ENCODE measurements at places on chromosomes 4 and X.

DNA sequence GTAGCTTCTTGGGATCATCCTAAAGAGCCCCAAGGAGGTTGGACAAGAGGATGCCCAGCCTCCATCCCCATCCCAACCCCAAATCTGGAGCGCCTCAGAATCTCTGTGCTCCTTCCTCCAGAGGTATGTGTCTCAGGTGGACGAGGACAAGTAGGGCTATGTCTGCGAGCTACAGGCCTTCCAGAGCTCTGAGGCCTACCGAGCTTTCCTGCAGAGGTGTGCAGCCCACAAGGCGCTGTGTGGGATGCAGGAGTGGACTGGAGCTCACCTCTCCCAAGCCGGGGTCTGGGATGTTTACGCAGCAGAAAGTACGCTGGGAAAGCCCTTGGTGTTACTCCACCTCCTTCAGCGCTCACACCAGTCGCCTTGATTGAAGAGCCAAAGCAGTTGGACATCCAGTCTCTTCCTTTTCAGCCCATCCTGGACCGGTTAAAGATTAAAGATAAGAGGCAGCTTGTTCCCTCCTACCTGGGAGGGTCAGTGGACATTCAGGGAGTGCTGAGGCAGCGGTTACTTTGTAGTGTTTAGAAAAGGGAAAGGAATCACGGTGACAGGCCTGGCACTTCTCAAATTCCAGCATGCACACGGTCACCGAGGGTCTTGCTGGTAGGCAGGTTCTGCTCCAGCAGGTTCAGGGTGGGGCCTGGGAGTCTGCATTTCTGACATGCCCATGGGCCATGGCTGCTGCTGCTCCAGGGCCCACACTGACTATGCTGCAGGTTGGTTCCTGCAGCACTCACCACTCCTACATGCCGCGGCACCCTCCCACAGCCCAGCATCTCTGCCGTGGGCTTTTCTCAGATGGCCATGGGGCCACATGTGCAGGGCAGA, 29.5 kb upstream of the JAKMIP1 start:
- no peak for DNase-seq

DNA sequence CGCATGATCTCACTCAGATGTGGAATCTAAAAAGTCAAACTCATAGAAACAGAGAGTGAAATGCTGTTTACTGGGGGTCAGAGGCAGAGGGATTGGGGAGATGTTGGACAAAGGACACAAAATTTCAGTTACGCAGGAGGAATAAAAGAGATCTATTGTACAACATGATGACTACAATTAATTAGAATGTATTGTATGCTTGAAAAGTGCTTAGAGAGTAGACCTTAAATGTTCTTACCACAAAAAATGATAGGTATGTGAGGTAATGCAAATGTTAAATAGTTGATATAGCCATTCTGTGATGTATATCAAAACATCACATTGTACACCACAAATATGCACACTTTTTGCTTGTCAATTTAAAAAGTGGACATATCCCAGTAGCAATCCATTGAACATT, 36.1 kb upstream of the PHKA2 start:
- peak; percentile 11 for DNase-seq

DNA sequence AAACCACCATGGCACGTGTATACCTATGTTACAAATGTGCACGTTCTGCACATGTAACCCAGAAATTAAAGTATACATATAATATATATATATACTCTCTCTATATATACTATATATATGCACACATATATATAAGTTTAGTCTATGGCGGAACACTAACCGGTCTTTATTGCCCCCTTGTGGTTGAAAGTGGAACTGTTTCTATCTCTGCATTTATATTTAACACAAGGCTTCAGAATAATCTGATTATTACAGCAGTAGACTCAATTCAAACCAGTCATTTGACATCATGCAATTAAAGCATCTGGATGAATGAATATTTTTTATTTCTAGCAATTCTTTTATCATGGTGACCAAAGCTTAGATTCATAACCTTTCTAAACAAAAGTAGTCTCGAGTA, 14.6 kb downstream of the RAB9B start:
- peak; percentile 28 for DNase-seq

DNA sequence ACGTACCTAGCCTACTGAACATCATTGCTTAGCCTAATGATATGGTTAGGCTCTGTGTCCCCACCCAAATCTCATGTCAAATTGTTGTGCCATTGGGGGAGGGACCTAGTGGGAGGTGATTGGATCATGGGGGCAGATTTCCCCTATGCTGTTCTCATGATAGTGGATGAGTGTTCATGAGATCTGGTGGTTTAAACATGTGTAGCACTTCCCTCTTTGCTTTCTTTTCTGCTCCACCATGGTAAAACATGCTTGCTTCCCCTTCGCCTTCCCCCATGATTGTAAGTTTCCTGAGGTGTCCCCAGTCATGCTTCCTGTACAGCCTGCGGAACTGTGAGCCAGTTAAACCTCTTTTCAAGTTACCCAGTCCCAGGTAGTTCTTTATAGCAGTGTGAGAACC, 102.6 kb downstream of the RAPGEF2 start:
- no peak for DNase-seq

GRCh38 chr4:35461931-35462659, 782.2 kb downstream of the ARAP2 start:
- no peak for DNase-seq
